ENCODE measurements at places on chromosomes 6 and 20.
A peak's percentile ranks its signal among the peaks of the same experiment; 100 is the strongest.

DNA sequence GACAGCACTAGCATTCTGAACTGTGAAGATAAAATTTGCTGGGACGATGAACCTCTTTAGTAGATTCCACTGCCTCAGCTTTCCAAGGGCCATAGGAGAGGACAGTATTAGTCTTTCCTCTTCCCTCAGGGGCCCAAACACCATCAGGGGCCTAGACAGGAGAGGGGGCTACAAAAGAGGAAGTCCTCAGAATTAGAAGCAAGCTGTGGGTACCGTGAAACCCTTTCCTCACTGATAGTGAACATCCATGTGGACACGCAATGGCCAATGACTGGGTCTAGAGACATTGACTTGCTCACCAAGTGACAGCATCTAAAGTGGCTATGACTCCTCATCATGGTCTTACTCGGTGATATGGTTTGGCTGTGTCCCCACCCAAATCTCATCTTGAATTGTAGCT is 68.1 kb upstream of the UST start:
- no peak for DNase-seq

GRCh38 chr6:6515691-6516607 is 72.6 kb upstream of the LY86 start:
- DNase-seq = no peak

- peak; percentile 83 for DNase-seq
Measured at GRCh38 chr6:19836799-19837510, at the start of gene ID4. TSS of gene ID4 (plus strand) at chr6:19837370. CDS start at chr6:19837755, 385 bp downstream.

DNA sequence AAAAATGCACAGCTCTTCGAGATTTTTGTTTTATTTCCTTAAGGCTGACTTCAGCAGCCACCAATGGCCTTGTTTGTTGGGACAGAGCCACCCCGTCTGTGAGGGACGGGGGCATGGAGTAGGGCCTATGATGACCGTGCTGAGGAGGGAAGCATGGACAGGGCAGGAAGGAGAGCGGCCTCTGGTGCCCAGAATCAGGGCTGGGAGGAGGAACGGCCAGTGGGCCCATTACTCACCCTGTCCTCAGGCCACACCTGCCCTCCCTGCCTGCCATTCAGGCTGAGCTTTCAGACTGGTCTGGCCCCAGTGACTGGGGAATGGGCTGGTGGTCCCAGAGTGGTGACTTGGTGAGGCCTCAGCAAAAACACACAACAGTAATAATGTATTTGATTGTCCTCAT is 104.4 kb downstream of the SMOC2 start:
- DNase-seq = no peak
